ENCODE measurements at places on chromosomes 4 and X.

- DNase-seq, result no peak
Observed at GRCh38 chrX:16250296-16250695, 83.0 kb downstream of the MAGEB17 start.

- DNase-seq, result no peak
Observed at GRCh38 chr4:54363037-54363436, 133.9 kb downstream of the PDGFRA start.

- DNase-seq, result no peak
Observed at GRCh38 chr4:26807330-26807729, 53.3 kb upstream of the STIM2 start.

DNA sequence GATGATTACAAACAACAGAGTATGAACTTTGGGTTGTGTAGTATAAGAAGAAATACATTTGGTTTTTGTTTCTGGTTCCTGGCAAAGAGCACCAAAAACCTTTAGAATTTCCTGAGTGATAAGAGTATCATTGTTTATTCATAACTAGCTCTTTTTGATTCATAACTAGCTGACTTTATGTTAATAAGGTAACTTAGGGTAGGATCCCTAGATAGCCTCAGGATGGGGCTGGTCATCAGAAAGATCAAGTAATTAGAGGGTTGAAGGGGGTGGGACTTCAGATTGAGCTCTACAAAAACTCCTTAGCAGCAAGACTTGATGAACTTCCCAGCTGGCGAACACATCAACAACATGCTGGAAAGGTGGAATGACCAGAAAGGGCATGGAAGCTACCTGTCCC, 166.5 kb downstream of the SCFD2 start:
- DNase-seq, result no peak

GRCh38 chrX:110043506-110043905, 40.6 kb downstream of the TMEM164 start:
- no peak for DNase-seq

- DNase-seq, result no peak
Observed at GRCh38 chr4:164540987-164541386, 212.9 kb upstream of the SMIM31 start.

GRCh38 chrX:5718651-5719050, 510.0 kb downstream of the NLGN4X start:
- no peak for DNase-seq

Measured in stimulated activated CD4-positive, alpha-beta T cell treated with anti-CD3 and anti-CD28 coated beads, Interleukin-1b, Interleukin-23, amount 100 ng/mL, for 1 hour (primary cell).